Caco-2 (cell line): ENCODE measurements at places on chromosomes 13 and 19.

DNA sequence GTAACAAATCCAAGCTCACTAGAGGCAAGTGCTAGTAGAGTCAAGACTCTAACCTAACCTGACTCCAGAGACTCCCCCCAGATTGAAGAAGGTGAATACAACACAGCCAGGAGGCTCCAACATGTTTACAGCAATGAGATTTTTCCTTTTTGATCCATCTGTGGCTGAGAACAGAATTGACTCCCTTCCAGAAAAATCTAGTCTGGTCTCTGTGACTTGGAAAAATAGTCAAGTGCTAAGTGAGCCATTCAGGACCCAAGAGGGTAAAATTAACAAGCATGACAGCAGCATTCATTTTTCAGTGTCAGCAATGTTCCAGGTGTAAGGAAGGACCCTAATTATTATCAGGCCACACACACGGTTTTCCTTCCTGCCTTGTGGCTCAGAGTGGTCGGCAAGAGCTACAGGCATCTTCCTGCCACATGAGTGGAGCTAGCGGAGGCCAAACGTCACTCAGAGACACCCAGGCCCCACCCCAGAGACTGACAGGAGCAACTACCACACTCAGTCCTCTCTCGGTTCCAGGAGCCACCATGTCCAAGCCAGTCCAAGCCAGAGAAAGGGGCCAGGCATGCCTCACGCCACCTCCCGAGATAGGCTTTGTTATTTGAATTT is 395.1 kb downstream of the FOXO1 start:
- no peak for DNase-seq

DNA sequence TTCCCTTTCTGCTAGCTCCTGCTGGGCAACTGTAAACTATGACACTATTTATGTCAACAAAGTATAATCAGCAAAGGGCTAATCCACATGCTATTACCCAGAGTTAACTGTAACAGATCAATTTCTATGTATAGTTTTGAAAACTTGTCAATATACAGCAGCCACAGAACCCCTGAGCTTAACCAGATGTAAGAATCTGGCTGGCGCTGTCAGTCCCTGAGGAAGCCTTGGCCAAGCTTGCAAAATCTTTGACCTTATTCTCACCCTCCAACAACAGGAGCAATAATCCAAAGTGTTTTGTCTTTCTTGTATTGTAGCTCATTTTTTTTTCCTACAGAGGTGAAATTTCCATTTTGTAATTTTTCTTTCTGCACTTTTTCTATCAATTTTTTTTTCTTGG is 1230.1 kb upstream of the SLC10A2 start:
- no peak for DNase-seq

GRCh38 chr19:56091751-56092546 is 29.1 kb downstream of the ZNF787 start:
- DNase-seq: no peak

DNA sequence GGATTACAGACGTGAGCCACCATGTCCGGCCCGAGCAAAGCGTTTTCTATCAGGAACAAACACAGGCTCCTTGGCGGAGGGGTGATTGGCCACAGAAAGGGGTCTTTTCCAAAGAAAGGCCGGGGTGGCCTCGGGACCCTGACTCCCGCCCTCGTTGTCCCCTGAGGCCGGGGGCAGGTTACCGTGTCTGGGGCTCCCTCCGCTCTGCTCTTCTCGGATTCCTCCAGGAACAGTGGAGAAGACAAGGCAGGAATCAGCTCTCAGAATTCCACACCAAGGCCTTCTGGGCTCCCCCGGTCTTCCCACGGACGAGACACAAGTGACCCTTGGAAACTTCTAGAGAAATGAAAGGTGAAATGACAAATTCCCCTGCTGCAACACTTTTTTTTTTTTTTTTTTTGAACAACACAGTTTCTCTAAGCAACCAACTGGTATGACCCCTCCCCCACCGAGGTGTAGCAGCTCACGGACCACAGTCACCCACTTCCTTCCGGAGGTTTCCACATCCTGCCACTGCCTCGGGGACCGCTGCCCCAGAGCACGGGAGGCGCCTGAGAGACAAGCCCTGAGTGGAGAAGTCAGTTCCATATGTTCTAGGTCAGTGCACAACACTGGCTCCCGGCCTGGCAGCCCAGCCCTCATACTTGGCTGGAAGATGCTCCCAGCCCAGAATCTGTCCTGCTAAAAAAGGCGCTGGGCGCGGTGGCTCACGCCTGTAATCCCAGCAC is 11.0 kb downstream of the MOB3A start:
- DNase-seq: no peak

DNA sequence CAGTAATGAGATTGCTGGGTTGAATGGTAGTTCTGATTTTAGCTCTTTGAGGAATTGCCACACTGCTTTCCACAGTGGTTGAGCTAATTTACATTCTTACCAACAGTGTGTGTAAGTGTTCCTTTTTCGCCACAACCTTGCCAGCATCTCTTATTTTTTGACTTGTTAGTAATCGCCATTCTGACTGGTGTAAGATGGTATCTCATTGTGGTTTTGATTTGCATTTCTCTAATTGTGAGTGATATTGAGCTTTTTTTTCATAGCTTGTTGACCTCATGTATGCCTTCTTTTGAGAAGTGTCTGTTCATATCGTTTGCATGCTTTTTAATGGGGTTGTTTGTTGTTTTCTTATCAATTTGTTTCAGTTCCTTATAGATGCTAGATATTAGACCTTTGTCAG is 245.0 kb downstream of the MTUS2 start:
- no peak for DNase-seq

DNA sequence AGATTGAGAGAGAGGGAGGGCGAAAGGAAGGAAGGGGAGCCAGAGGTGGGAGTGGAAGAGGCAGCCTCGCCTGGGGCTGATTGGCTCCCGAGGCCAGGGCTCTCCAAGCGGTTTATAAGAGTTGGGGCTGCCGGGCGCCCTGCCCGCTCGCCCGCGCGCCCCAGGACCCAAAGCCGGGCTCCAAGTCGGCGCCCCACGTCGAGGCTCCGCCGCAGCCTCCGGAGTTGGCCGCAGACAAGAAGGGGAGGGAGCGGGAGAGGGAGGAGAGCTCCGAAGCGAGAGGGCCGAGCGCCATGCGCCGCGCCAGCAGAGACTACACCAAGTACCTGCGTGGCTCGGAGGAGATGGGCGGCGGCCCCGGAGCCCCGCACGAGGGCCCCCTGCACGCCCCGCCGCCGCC is at the start of gene TNFSF11:
Gene TNFSF11, plus strand, starts transcription at position 142 of the 400 bp plus-strand sequence. Its CDS starts 152 bp downstream, at position 294.
- DNase-seq: no peak

DNA sequence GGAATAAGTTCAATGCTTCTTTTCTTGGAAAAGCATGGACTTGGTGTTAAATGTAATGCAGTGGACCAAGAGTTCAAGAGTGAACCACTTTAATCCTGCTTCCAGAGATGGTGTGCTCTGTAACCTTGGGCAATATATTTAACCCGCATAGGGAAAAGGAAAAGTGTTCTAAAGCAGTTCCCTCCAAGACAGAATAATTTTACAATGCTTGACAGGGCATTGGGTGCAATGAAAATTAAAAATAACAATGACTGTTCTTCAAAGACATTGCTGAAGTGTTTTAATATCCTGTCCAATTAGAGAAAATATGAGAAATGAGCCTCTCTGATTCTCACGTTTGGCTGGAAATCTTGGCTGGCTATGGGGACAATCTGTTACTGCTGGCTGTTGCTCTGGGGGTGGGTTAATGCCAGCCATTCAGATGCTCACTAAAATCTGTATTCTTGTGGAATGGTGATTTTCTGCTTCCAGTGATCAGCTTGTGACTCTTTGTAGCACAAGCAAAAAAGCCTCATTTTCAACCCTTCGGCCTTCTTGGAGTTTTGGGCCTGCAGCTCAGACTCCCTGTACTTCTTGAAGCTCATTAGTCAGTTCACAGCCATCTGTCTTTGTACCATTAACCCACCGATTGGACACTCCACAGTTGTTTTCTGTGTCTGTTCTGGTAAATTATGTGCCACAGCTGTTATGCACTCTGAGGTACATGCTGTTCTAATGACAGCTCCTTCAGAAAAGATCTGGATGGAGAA is 310.6 kb downstream of the LMO7 start:
- DNase-seq: no peak

GRCh38 chr19:1455002-1455335 is 5.0 kb downstream of the APC2 start:
- no peak for DNase-seq

GRCh38 chr13:32114284-32114950 is 82.8 kb downstream of the FRY start:
- no peak for DNase-seq

DNA sequence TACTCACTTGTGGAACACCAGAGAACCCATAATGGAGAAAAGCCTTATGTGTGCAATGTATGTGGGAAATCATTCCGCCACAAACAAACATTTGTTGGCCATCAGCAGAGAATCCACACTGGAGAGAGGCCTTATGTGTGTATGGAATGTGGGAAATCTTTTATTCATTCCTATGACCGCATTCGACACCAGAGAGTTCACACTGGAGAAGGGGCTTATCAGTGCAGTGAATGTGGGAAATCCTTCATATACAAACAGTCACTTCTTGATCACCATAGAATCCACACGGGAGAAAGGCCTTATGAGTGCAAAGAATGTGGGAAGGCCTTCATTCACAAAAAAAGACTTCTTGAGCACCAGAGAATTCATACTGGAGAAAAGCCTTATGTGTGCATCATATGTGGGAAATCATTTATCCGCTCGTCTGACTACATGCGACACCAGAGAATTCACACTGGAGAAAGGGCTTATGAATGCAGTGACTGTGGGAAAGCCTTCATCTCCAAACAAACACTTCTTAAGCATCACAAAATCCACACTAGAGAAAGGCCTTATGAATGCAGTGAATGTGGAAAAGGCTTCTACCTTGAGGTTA is 10.9 kb downstream of the ZNF549 start:
- no peak for DNase-seq
